ENCODE measurements at places on chromosomes 5 and 9.

GRCh38 chr5:38853753-38854470 is 8.1 kb downstream of the OSMR start:
- DNase-seq = no peak

GRCh38 chr5:99019812-99020697 is 91.2 kb upstream of the CHD1 start:
- no peak for DNase-seq

DNA sequence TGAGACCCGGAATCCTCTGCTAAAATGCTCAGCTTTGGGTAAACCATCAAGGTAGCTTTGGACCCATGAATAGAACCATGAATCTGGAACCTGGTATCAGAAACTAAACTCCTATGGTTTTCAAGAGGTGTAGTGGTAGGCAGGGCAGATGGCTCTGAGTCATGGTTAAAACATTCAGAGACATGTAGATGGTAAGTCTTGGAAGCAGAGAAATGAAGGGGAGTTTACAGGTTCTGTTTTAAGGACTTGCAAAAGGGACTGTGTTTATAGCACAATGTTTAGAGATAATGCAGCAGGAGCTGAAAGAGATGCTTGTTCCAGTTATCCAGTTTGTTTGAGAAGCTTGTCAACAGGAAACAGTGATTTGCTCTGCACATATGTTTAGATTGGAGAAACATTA is 36.0 kb upstream of the FBN2 start:
- no peak for DNase-seq

DNA sequence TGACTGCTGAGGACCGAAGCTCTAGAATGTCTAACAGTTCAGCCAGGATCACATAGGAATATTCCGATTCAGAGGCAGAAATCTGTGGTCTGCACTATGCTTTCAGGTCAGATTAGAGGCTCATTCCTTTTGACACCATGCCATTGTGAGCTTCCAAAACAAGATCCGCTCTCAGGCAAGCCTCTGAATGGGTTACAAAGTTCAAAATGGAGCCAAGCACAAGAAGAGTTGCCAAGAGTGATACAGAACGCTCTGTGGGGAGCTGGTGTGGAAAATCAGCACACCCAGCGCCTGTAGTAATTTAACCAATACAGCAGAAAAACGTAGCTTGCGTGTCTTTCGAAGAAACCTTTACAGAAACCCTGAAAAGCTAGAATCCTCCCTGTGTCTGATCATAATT is 33.3 kb upstream of the FAT2 start:
- no peak for DNase-seq

DNA sequence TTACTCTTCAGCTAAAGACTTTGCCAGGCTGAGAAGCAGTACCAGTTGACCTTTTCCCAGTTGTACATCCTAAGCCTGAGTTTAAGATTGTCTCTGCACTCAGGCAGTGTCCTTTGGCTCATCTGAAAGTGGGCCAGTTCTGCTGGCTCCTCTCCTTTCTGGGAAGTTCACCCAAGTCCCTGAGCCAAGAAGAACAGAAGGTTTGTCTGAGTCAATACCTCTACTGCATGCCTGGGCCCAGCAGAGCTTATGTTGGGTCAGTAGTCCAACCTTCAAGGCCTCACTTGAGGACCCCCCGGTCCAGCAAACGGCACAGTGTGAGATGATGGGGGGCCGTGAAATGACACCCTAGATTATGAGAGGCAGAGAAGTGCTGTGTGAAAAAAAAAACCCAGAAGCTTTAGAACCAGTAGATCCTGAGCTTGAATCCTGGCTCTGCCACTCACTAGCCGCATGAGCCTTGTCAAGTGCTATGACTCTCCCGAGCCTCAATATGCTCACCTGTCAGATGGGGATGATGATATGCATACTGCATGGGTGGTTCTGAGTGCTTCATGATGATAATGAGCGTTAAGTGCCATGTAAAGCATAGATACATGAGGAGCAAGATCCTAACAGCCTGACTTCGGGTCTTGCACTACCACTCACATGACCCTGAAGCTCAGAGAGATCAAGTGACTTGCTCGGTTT is 156.0 kb downstream of the MACROH2A1 start:
- no peak for DNase-seq

GRCh38 chr9:80790764-80791163 is 898.6 kb downstream of the TLE1 start:
- DNase-seq = no peak

GRCh38 chr5:140821375-140822280 is at the start of gene PCDHA5:
Gene PCDHA5, plus strand, starts transcription at chr5:140821613.
- DNase-seq = no peak

DNA sequence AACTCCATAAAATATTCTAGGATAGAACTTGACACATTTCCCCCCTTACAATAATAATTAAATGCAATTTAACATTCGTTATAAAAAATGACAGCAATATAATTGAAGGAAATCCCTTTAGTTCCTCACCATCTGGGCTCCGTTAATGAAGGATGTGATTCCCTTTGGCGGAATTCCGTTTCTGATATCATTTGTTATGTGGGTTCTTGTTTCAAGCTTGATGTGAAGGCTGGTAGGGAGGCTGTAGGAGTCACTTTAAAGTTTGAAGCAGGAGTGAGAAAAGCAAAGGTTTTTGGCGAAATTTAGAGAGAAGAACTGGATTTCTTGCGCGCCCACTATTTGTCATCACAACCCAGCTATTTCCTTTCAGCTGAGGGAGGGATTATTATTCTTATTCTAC is 4.0 kb downstream of the RGS7BP start:
- DNase-seq = no peak

DNA sequence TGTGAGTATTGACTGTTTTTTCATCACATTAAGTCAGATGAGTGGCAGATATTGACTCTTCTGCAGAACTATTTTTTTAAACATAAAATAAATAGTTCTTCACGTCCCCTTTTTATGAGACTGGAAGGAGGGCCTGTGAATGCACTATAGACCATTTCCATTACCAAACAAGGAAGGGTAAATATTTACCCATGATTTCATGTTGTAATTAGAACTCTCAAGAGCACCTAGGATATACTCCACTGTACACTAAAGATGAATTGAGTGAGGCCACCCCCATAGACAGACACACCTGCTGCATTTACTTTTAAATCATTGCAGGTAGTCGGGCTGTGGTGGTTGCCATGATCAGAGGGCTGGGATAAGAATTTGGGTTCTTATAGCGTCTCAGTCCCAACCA is 22.6 kb downstream of the SLC36A1 start:
- no peak for DNase-seq

DNA sequence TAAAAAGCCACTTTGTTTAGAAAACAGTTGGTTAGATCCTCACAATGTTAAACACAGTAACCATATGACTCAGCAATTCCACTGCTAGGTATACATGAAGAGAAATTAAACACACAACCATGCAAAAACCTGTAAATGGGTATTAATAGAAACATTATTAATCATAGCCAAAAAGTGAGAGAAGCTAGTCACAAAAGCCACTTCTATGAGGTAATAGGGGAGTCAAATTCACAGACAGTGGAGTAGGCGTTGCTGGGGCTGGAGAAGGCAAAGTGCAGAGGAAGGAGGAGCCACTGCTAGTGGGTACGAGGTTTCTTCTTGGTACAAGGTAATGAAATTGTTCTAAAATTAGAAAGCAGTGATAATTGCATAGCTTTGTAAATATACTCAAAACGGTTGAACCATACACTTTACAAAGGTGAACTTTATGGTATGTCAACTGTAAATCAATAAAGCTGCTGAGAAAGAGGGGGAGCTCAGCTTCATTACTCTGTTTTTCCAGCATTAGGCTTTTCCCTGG is 364.4 kb downstream of the GADD45G start:
- no peak for DNase-seq

GRCh38 chr5:129125819-129126218 is 31.3 kb downstream of the ISOC1 start:
- peak; percentile 9 for DNase-seq

DNA sequence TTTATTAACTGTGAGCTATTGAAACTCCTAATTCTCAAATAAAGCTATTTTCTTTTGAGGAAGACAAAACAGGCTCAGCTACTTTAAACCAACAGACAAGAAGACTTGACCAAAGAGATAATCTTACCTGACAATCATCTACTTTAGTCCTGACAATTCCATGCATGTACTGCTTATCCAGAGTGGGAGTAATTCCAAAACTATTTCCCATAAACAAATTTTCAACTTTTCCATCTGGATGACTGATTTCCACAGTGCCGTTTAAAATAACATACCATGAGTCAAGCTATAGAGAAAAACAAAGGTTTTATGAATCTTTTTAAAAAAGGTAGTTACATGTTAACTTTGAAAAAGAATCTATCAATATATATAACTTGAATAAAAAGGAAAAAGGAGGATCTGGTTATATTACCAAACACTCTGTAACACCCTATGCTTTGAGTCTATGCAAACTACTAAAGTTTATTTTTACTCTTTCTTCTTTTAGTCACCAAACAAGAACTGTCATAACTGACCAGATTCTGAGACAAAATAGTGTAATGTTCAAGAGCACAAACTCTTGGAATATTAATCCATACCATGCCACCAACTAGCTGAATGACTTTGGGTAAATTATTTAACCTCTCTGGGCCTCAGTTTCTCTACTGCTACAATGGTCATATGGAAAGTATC is 129.7 kb downstream of the RAPGEF6 start:
- no peak for DNase-seq

- no peak for DNase-seq
Measured at GRCh38 chr5:175378444-175379028, 65.4 kb downstream of the DRD1 start.

DNA sequence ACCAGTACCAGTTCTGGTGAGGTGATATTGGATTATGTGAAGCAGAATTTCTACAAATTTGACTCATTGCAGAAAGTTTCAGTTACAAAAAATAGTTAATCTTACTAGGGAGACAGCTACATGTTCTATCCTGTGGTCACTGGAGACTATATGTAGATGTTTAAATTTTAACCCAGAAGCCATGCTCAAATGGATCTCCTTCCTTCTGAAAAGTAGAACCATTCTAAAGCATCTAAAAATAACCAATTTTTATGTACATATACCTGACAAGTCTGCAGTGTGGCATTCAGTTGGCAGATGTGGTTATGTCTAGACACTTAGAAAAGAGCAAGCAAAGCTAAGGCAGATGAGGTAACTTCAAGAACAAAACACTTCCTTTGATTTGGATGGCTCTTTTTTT is 65.5 kb upstream of the POU4F3 start:
- no peak for DNase-seq

- DNase-seq = no peak
Measured at GRCh38 chr5:153520952-153521351, 30.5 kb downstream of the GRIA1 start.

DNA sequence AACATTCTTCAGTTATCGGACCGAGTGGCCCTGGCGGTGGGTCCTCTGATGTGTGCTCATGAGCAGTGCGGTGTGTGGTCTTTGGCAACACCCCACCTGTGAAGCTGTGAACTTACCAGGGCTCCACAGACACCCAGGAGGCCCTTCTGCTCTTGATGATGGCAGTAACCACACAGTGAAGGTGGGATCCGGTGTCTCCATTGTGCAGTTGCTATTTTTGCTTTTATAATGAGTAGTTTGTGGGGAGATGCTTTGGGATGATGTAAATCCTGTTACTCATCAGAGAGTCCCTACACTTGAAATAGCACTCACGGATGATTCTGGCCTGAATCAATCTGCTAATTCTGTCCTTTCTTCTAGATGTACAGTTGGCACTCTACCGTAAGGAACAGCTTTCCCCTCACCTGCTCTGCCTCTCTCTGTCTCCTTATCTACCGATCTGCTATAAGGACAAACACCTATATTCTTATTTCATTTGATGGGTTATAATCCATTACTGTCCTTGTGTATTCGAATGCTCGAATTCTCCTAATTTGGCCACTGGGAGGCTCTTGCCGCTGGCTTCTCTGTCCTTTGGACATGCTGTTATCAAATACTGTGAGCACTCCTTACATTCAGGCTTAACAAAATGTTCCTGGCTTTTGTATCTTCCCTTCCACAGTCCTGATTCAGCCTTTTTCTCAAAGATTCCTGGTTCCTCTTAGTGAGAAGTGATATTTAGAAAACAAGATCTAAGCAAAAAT is 20.2 kb downstream of the ATPSCKMT start:
- DNase-seq = no peak

DNA sequence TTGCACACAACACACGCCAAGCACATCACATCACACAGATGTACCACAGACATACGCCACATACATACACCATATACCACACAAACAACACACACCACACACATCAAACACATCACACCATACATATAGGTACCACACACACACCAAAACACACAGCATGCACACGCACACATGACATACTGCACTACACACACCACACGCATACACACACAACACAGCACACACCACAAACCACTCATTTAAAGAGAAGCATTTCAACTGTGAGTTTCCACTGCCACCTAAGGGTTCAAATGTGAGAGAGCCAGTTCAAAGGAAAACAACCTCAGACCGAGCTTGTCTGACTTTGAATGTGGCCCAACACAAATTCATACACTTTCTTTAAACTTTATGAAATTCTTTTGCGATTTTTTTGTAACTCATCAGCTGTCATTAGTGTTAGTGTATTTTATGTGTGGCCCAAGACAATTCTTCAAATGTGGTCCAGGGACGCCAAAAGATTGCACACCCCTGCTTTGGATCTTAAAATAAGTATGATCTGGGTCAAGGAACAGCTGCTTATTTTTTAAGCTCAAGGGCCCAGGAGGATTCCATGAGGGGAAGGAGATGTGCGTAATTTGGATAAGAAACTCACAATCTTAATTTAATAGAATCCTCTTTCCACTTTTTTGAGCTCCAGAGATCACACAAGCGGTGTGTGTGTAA is 494.6 kb downstream of the GADD45G start:
- no peak for DNase-seq

DNA sequence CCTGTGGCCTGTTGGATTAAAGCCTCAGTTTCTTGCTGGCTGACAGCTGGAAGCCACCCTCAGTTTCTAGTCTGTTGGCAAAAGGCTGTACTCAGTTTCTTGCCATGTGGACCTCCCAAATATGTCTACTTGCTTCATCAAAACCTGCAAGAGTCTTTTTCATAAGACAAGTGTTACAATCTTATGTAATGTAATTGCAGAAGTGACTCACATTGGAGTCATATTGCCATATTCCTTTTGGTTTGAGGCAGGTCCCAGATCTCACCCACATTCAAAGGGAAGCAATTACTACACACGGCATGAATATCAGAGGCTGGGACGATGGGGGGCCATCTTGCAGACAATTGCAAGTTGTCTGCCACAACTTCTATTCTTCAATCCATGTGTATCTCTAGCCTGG is 286.7 kb upstream of the IL12B start:
- DNase-seq = no peak

- DNase-seq = no peak
Measured at GRCh38 chr9:127520941-127521918, 69.9 kb downstream of the LRSAM1 start.

- DNase-seq = no peak
Measured at GRCh38 chr5:133785182-133785581, 172.8 kb upstream of the FSTL4 start.

DNA sequence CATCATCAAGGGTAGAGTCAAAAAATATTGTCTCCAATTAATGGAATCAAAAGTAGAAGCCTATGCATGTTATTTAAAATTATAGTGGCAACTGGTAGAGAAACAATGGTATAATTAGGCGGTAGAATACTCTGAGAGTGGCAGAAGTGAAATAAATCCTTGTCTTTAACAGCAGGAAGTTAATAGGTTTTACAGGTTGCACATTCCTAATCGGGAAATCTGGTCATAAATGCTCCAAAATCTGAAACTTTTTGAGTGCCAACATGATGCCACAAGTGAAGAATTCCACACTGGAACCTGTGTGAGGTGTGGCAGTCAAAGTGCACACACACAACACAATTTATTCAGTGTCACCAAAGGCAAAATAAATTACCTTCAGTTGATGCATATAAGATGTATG is 433.4 kb downstream of the TAF11L14 start:
- no peak for DNase-seq
